Stimulated activated CD4-positive, alpha-beta T cell treated with anti-CD3 and anti-CD28 coated beads, Interleukin-12 subunit alpha, Interleukin-12 subunit beta, amount 100 ng/mL, for 24 hours (primary cell): ENCODE measurements at places on chromosomes 12 and 14.

DNA sequence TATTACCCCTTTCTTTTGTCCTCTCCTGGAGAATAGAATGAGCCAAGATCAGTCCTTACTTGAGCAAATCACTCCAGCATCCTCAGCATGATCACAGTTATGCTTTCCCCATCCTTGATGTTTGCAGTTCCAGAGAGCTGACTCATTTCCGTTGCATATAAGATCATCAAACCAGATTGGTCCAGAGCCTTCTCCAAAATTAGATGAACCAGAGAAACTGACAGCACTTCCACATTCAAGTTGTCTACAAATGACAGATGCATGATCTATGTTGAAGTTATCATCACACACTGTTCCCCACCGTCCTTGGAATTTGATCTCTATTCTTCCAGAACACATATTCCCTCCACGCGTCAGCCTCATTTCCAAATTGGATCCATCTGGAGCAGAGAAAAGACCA, 4.8 kb downstream of the CD163 start:
- DNase-seq, result no peak

GRCh38 chr14:31994391-31995033, 82.6 kb upstream of the ARHGAP5 start:
- no peak for DNase-seq

DNA sequence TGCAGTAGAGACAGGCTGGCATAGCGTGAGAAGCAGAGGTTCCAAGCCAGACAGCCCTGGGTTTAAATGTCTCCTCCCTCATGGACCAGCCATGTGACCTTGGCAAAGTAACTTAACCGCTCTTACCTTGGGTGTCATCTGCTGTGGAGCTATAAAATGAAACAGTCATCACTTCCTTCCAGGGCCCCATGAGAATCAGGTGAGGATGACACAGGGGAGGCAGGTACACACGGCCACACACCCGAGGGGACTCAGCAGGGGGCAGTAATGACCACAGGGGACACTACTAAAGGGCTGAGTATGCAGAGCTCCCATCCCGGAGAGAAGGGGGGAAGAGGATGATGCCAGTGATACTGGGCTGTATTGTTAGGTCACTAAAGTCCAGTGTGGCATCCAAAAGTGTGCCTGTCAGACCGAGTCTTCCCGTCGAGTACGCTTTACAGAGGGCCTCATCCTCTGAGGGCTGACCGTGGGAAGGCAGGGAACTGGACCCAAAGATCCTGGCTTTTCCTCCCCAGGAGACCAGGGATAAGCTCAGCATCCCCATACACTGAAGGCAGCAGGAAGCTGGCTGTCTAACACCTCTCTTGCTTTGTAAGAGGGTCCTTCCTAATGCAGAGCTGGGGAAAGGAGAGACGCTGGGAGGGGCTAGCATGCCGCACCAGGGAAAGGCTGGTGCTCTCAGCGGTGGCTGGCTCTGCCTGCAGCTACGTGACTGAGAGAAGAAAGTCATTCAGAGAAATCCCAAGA, 94.2 kb downstream of the SINHCAF start:
- DNase-seq, result no peak

GRCh38 chr12:30548203-30548602, 147.5 kb downstream of the IPO8 start:
- DNase-seq, result no peak

GRCh38 chr12:88895634-88896033, 315.4 kb upstream of the KITLG start:
- DNase-seq, result no peak

- DNase-seq, result no peak
Measured at GRCh38 chr14:102726191-102726949, 50.9 kb upstream of the TRAF3 start.

GRCh38 chr12:33942172-33942571, 80.1 kb upstream of the ALG10 start:
- DNase-seq, result no peak
